ENCODE measurements at places on chromosomes 5 and 9.

GRCh38 chr5:140255460-140256157, 47.3 kb downstream of the PFDN1 start:
- no peak for DNase-seq

- no peak for DNase-seq
Measured at GRCh38 chr5:149407323-149408251, 28.5 kb upstream of the IL17B start.

GRCh38 chr9:8962084-8962483, 1162.5 kb upstream of the DMAC1 start:
- no peak for DNase-seq

DNA sequence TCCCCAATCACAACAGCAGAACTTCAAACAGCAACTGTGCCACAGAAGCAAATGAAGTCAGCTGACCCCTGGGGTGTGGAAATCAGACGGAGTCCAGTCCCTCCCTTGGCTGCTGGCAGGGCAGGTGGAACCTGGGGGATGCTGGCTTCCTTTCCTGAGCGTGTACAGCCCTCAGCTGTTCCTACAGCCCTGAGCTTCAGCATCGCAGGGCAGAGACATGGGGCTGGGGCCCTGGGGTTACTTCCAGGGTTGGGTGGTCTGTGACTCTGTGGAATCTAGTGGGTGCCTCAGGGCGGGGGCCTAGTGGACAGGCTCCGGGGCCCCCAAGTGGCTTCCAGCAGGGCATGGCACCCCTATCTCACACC, 7.3 kb upstream of the RXRA start:
- DNase-seq: no peak

DNA sequence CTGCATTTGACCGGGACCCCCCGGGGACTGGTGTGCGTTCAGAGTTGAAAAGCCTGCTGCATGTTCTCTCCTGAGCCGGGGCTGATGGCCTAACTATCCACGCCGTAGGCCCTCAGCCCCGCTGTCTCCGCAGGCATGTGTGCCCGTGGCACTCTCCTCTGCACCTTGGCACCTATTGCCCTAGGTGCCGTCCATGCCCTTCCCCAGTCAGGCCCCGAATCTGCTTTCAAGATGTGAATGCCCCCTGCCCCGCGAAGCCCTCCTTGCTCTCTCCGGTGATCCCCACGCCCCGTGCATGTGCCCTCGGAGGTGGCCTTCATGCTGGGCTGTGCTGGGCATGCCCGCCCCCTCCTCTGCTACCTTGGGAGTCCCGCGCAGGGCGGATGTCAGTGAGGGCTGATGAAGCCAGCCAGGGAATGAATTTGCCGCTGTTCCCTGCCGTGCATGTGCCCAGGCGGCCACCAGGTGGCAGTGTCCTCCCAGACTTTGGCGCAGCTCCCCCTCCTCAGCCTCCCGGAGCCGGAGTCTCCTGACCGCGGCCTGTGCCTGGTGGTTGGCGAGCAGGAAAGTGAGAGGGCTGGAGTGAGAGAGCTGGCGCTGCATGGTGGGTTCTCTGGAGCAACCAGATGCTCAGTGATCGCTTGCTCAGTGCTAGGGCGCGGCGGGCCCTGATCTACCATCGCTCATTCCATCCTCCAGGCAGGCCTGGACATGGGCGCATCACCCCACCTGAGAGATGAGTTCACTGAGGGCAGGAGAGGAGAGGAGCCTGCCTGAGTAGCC, 112.9 kb upstream of the LMX1B start:
- DNase-seq: peak; percentile 93

GRCh38 chr5:167831754-167832504, 459.5 kb upstream of the WWC1 start:
- no peak for DNase-seq

DNA sequence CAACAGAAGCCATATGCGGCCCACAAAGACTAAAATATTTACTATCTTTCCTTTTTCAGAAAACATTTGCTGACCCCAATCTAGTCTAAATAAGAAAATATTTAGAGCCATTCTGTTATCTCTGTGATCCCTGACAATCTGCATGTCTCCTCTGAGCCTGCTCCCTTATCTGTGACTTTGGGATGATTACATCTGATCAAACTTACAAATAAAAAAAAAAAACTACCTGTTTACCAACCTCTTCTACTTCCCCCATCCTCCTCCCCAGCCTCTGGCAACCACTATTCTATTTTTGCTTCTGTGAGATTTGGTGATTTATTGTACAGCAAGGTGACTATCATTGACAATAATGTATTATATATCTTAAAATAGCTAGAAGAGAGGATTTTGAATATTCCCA, 176.3 kb upstream of the CD180 start:
- DNase-seq: no peak

- no peak for DNase-seq
Measured at GRCh38 chr5:50855001-50855400, 188.6 kb downstream of the PARP8 start.

- DNase-seq: no peak
Measured at GRCh38 chr9:136950656-136951276, 1.3 kb upstream of the LCN12 start.

GRCh38 chr5:141965071-141965470, 3.8 kb upstream of the RNF14 start:
- DNase-seq: no peak

- no peak for DNase-seq
Measured at GRCh38 chr5:154505567-154505966, 27.5 kb upstream of the HAND1 start.

GRCh38 chr5:45532826-45533624, 163.2 kb downstream of the HCN1 start:
- peak; percentile 50 for DNase-seq

GRCh38 chr5:9559965-9560364, 14.1 kb upstream of the SEMA5A start:
- no peak for DNase-seq

DNA sequence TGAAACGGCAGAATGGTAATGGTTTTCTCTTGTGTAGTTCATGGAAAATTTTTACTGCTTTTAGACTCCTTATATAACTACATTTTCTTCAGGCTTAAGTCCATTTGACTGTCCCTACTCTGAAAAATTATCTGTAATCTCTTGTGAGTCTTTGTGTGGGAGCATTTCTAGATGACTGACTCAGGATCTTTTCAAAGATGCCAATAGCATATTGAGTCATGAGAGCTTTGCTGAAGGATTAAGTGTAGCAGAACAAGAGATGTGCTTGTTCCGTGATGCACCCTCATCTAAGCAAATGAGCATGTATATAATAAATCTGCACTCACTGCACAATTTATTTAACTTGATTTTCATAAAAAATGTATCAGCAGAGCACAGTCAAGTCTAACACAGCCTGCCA, 298.7 kb upstream of the CDH6 start:
- DNase-seq: no peak

GRCh38 chr5:68169903-68170302, 45.7 kb upstream of the PIK3R1 start:
- DNase-seq: no peak

- peak; percentile 93 for DNase-seq
Measured at GRCh38 chr9:36566813-36567221, 5.9 kb upstream of the MELK start.

GRCh38 chr5:36273809-36274526, 27.7 kb downstream of the RANBP3L start:
- no peak for DNase-seq

- peak; percentile 57 for DNase-seq
Measured at GRCh38 chr5:177402271-177403043, 2.0 kb upstream of the PFN3 start.

- DNase-seq: no peak
Measured at GRCh38 chr5:136374638-136375037, 9.3 kb upstream of the TRPC7 start.

GRCh38 chr5:68433923-68434879, 218.6 kb downstream of the PIK3R1 start:
- DNase-seq: peak; percentile 4

DNA sequence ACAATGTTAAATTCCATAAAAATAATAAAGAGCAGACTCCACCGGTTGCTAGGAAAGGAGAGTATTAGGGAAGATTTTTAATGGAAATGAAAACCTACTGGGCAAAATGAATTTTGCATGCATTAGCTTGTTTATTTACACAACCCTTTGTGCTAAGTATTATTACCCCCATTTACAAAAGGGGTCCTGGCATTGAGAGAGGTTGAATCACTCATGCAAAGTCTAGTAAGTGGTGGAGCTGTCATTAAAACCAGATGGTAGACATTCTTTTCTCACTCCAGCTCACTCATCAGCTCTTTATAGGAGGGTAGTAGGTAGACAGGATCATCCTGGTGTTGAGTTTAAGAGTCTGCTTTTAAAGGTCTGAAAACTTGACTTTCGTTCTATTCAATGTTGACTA, 395.1 kb downstream of the PLK2 start:
- no peak for DNase-seq

GRCh38 chr9:16139774-16140173, 586.9 kb downstream of the CCDC171 start:
- no peak for DNase-seq

DNA sequence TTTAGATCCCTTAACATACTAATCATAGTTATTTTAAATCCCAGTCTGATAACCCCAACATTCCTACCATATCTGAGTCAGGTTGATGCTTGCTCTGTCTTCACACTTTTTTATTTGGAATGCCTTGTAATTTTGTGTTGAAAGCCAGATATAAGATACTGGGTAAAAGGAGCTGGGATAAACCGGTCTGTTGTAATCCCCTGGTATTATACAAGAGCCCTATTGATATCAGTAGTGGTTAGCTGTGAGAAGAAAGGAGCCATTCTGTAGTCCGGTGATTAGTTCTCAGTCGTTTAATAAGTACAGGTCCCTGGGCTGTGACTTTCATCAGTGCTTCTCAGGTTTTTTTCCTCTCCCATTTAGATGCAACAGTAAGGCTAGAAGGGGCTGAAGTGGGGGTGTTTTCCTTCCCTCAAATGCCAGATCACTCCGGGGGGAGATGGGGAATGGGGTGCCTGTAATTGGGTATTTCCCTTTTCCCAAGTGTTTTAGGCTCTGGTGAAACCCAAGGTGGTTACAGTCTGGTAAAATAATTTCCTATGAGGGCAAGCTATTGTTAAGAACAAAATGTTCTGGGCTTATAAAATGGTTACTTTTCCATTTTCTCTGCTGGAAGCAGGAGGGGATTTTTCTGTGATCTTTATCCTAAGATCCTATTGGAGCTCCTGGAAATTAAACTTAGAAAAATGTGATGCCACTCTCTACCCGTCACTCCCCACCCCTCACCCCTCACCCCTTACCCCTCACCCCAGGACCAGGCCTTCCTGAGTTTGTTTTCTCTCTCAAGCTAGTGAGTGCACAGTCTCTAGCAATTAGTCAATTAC, 72.7 kb downstream of the KCNN2 start:
- DNase-seq: no peak

- no peak for DNase-seq
Measured at GRCh38 chr5:169592937-169593650, 9.5 kb downstream of the SPDL1 start.

DNA sequence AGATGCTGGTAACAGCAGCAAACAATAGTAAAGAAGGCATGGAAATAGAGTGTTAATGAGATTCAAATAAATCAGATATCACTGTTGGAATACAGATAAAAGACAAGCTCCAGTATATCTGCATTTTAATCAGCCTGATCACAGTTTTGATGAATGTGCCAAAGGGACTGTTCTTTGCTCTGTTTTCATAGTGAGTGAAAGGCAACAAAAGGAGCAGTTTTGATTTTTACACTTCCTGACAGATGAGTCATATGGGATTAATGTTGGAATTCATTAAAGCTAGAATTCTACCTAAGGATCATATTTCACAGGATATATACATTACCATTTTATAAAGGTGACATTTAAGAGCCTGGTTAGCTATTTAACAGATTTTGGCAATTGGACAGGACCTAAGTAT, 743.3 kb upstream of the PTPRD start:
- DNase-seq: no peak

DNA sequence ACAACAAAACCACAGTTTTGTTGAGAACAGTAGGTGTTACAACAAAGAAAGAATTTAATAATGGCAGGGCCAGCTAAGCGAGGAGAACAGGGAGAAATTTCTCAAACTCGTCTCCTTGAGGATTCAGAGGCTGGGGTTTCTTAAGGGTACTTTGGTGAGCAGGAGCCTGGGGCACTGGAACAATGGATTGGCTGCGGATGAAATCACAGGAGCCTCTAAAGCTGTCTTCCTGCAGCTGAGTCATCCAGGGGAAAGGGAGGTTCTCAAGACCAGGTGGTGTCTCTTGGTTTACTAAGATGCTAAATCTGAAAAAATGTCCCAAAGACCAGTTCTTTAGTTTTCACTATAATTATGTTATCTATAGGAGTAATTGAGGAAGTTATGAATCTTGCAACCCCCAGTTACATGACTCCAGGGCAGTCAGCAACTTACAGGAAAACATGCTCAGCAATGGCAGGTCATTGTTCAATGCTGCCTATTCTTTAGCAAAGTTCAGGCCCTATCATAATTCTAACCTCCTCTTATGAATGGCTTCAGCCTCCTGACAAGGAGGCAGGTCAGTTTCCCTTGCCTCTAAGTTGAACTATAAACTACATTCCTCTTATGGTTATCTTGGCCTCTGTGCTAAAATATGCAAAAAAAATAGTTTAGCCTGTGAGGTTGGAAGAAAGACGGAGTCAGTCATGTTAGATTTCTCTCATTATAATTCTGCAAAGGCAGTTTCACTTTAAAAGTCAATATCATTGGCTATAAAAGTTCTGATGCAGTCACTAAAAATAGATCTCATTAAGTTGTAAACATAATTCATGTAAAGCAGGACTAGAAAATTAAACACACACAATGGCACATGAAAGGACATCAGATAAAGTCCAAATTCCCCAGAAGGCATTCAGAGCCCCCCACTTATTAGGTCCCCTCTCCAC, 63.3 kb upstream of the CKS2 start:
- no peak for DNase-seq

DNA sequence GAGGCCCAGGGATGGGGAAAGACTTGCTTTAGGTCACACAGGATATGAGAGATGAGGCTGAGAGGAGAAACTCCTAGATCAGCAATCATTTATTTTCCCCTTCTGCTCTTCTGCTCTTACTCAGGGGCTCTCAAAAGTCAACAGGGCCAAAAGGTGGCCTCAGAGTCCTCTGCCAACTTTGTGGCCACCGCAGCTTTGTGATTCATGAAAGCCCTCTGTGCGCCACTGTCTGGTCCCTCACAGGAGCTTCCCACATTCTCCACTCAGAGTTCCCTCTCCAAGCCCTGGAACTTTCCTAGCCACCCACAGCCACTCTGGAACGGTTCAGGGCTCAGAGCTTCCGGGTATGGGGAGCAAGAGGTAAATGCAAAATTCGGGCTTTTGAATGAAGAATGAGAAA, 82.4 kb downstream of the COL27A1 start:
- DNase-seq: no peak

DNA sequence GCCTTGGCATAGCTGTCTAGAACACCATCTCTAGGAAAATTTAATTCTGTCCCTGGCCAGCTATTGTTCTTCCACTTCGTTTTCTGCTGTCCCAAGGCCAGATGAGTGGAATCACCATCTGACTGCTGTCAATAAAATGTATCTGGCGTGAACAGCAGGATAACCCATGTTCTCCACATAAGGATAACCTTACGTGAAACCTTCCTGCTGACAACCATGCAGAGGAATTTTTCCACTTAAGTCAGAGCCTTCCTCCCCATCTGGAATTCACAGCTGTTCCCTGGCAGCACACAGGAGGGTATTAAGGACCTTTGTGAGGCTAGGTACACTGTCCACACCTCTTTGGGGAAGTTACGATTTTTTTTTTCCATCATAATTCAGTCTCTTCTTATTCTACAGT, 28.6 kb downstream of the RNF44 start:
- no peak for DNase-seq

GRCh38 chr5:14560091-14560595, 21.4 kb upstream of the OTULINL start:
- no peak for DNase-seq
